ENCODE measurements at places on chromosomes 7 and 10. TPM values are rescaled to one million over a fixed set of nuclear protein-coding genes. Genes with fewer than 3 reads are reported as not detected.
A peak's percentile ranks its signal among the peaks of the same experiment; 100 is the strongest.

DNA sequence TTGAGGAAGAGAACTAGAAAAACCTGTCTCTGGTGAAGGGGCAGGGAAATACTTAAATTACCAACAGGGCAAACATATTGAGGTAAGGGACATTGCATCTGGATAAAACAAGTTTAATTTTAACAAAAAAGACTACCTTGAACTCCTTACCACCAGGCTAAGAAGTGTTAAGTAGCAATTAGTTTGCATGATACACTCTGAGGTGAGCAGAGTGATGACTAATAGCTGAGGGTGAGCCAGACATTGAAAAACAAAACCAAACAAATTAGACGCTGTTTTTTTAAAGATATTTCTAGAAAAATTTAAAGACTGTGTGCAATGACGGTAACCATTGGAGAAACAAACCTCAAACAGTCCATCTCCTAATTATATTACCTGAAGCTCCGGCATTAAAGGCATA, 105.9 kb downstream of the ANKRD7 start:
- no peaks in the 10 kb centered on the region for H3K4me1 ChIP-seq
- H3K27me3 ChIP-seq = no peaks in the 10 kb centered on the region
- H3K4me3 ChIP-seq = no peak overlapping the region
- no peak overlapping the region for H3K27ac ChIP-seq

- no peak overlapping the region for H3K27ac ChIP-seq
- H3K27me3 ChIP-seq = no peaks in the 10 kb centered on the region
- H3K36me3 ChIP-seq = no peaks in the 10 kb centered on the region
These were observed 166.5 kb downstream of the TFEC start for GRCh38 chr7:115864082-115864481.

DNA sequence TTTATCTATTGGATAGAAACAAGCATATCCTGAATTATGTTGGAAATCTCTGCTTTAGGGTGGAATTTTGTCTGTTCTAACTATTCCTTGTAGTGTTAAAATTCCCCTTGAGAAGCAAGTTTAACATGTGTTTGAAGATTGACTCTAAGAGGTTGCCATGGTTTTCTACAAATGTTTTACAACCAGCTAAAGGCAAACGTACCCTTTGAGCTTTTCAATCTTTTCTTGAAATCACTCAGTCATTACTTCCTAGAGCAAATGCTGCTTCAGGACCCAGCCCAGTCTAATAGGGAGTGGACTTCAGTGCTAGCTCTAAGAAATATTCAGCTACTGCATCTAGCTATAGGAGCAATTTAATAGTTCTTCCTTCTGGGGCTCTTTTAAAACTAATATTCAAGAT, 118.8 kb upstream of the IFRD1 start:
- H3K4me1 ChIP-seq = no peaks in the 10 kb centered on the region
- peaks cover 2% of the 10 kb centered on the region for H3K36me3 ChIP-seq
- DNase-seq = peak; percentile 10
- H3K27me3 ChIP-seq = no peaks in the 10 kb centered on the region
- H3K27ac ChIP-seq = no peak overlapping the region

GRCh38 chr10:114131094-114131493, 42.9 kb downstream of the CCDC186 start:
- no peaks in the 10 kb centered on the region for H3K27me3 ChIP-seq
- DNase-seq = peak; percentile 36
- H3K27ac ChIP-seq = no peak overlapping the region
- H3K4me1 ChIP-seq = no peaks in the 10 kb centered on the region
- H3K4me3 ChIP-seq = no peak overlapping the region

Gene ACTL6B
- total RNA-seq = not detected

Gene AMPH
- total RNA-seq = 7.7 TPM

- no peaks in the 10 kb centered on the region for H3K27me3 ChIP-seq
- H3K36me3 ChIP-seq = no peaks in the 10 kb centered on the region
- H3K4me3 ChIP-seq = no peak overlapping the region
- no peaks in the 10 kb centered on the region for H3K4me1 ChIP-seq
These were observed 130.3 kb upstream of the POT1 start for GRCh38 chr7:125059861-125060456.

Gene SPDYE8
- total RNA-seq = 0.09 TPM

Gene ACHE
- 21.5 TPM for total RNA-seq

- H3K4me1 ChIP-seq = peaks cover 25% of the 10 kb centered on the region
- H3K27ac ChIP-seq = no peak within 1 kb of the TSS
- DNase-seq = peak; percentile 29
- peaks cover 63% of the 10 kb centered on the region for H3K27me3 ChIP-seq
These were observed at the start of gene HPSE2 for GRCh38 chr10:99235658-99236626. Gene HPSE2, minus strand, starts transcription at chr10:99235852.

Data from muscle of leg (tissue), 16 donors.